Neural crest cell (in vitro differentiated cells): ENCODE measurements at places on chromosomes 13 and 19. TPM values are rescaled to one million over a fixed set of nuclear protein-coding genes. Genes with fewer than 3 reads are reported as not detected.
A peak's percentile ranks its signal among the peaks of the same experiment; 100 is the strongest.

Gene ZNF491
- total RNA-seq = 8.8 and 9.8 TPM in 2 replicates

Gene RNF225
- total RNA-seq = 1.5 and 1.6 TPM in 2 replicates

Gene TEX29
- total RNA-seq = 0.50 TPM in 1 of 2 replicates, not detected in the other

Gene STOML3
- total RNA-seq = not detected in 2 replicates

Gene TRIM28
- total RNA-seq = 964 and 1,000 TPM in 2 replicates

Gene KLK15
- not detected in 2 replicates for total RNA-seq

Gene RNF113B
- not detected in 2 replicates for total RNA-seq

Gene KASH5
- not detected in 2 replicates for total RNA-seq

Gene NUDT19
- 11.1 and 12.5 TPM in 2 replicates for total RNA-seq

Gene LMTK3
- 3.1 and 3.3 TPM in 2 replicates for total RNA-seq

Gene ZSWIM4
- 19.3 and 19.9 TPM in 2 replicates for total RNA-seq

Gene PRODH2
- total RNA-seq = not detected in 2 replicates

Gene FGF21
- not detected in 2 replicates for total RNA-seq

Gene TMEM238
- 0.40 and 0.71 TPM in 2 replicates for total RNA-seq

Gene CBY2
- not detected in 2 replicates for total RNA-seq

Gene ZNF573
- 16.1 and 16.7 TPM in 2 replicates for total RNA-seq

Gene LGALS7B
- not detected in 2 replicates for total RNA-seq

Gene CD79A
- 0.32 and 0.70 TPM in 2 replicates for total RNA-seq

Gene FFAR2
- not detected in 2 replicates for total RNA-seq

Gene CD209
- total RNA-seq = not detected in 2 replicates

Gene LGI4
- 15.9 and 16.1 TPM in 2 replicates for total RNA-seq

Gene LGALS14
- total RNA-seq = not detected in 2 replicates

- peaks cover 37% of the 10 kb centered on the region for H3K27me3 ChIP-seq
- no peak overlapping the region for H3K27ac ChIP-seq
- H3K4me3 ChIP-seq = peak overlapping the region; percentile 92
- H3K4me1 ChIP-seq = peaks cover 15% of the 10 kb centered on the region
These were observed 1.1 kb downstream of the INSR start for GRCh38 chr19:7292950-7293761.

DNA sequence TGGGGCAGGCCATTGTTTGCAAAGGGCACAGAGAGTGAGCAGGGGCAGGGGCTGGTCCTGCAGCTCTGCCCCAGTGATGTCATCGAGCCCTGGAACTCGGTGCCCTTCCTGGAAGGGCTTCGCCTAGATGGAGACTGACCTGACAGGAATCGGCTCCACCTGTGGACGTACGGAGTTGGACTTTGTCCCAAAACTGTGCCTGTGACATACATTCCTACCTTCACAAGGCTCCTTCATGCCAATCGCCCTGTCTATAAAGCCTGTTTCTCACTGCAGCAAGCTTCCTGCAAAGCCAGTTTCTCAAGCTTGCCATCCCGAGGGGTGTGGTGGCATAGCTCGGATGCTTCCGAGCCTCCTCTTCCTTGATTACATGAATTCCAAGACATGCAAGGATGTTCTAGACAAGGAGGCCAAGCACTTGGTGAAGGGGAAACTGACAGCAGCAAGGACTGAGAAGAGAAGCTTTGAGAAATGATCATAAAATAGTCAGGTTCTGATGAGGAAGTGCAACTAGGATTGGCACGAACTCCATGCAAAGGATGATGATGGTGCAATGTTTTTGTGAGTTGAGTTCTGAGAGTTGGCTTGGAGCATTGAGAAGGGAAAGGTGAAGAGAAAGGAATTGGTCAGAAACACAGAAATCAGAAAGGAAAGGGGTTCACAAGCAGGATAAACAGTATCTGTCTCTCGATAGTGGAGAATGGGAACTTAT is 73.6 kb upstream of the STK24 start:
- no peaks in the 10 kb centered on the region for H3K36me3 ChIP-seq
- H3K27ac ChIP-seq = no peak overlapping the region
- peaks cover 3% of the 10 kb centered on the region for H3K27me3 ChIP-seq
- H3K4me1 ChIP-seq = no peaks in the 10 kb centered on the region
- no peak for DNase-seq
- H3K4me3 ChIP-seq = no peak overlapping the region

- DNase-seq = no peak
- H3K27me3 ChIP-seq = no peaks in the 10 kb centered on the region
- no peak overlapping the region for H3K4me3 ChIP-seq
- no peaks in the 10 kb centered on the region for H3K36me3 ChIP-seq
These were observed 379.0 kb downstream of the EFNB2 start for GRCh38 chr13:106156468-106156867.

- no peaks in the 10 kb centered on the region for H3K4me1 ChIP-seq
- DNase-seq = no peak
- H3K27ac ChIP-seq = no peak overlapping the region
- no peak overlapping the region for H3K4me3 ChIP-seq
These were observed 16.3 kb downstream of the NEK5 start for GRCh38 chr13:52112591-52112990.

GRCh38 chr19:51097166-51097738 is 11.0 kb downstream of the CTU1 start:
- H3K36me3 ChIP-seq = no peaks in the 10 kb centered on the region
- H3K4me3 ChIP-seq = no peak overlapping the region
- H3K27me3 ChIP-seq = no peaks in the 10 kb centered on the region
- no peak overlapping the region for H3K27ac ChIP-seq
- H3K4me1 ChIP-seq = peaks cover 3% of the 10 kb centered on the region
- peak; percentile 60 for DNase-seq

GRCh38 chr19:5705552-5705951 is 14.4 kb downstream of the LONP1 start:
- H3K4me1 ChIP-seq = no peaks in the 10 kb centered on the region
- H3K4me3 ChIP-seq = no peak overlapping the region
- no peak overlapping the region for H3K27ac ChIP-seq
- H3K27me3 ChIP-seq = no peaks in the 10 kb centered on the region
- no peak for DNase-seq

GRCh38 chr13:49607761-49608160 is 20.5 kb upstream of the ARL11 start:
- peaks cover 11% of the 10 kb centered on the region for H3K4me1 ChIP-seq
- H3K4me3 ChIP-seq = no peak overlapping the region
- no peak for DNase-seq
- H3K27me3 ChIP-seq = no peaks in the 10 kb centered on the region
- no peak overlapping the region for H3K27ac ChIP-seq
- H3K36me3 ChIP-seq = no peaks in the 10 kb centered on the region

- H3K27ac ChIP-seq = no peak overlapping the region
- peak overlapping the region; percentile 69 for H3K4me3 ChIP-seq
- H3K4me1 ChIP-seq = peaks cover 49% of the 10 kb centered on the region
- no peaks in the 10 kb centered on the region for H3K36me3 ChIP-seq
These were observed 9.5 kb downstream of the IL17D start for GRCh38 chr13:20713014-20713376.

GRCh38 chr19:41420101-41420880 is 6.9 kb downstream of the B3GNT8 start:
- peak overlapping the region; percentile 13 for H3K27ac ChIP-seq
- no peaks in the 10 kb centered on the region for H3K4me1 ChIP-seq
- no peaks in the 10 kb centered on the region for H3K27me3 ChIP-seq
- H3K4me3 ChIP-seq = no peak overlapping the region

DNA sequence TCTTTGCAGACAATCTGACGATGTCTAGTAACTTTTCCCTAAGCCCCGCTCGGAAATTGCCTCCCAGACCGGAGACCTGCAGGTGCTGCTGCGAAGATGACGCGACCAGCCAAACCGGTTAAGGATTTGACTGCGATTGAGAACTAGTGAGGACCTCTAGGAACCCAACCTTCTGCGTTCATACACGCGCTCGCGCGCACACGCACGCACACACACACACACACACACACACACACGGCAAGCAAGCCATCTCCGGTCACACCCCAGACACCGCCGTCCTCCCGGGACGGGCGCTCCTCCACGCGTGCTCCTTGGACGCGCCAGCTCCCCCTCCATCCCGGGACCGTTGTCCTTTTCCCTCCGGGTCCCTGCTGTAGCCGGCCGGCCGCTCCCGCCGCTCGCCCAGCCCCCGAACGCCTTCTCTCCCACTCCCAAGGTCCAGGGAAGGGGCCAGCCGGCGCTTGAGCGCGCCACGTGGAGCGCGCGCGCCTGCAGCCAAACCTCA is 1.2 kb downstream of the TBC1D4 start:
- DNase-seq = peak; percentile 39
- H3K4me3 ChIP-seq = peak overlapping the region; percentile 87
- peaks cover 22% of the 10 kb centered on the region for H3K27me3 ChIP-seq

- DNase-seq = no peak
- H3K4me3 ChIP-seq = no peak overlapping the region
- H3K27ac ChIP-seq = no peak overlapping the region
- no peaks in the 10 kb centered on the region for H3K4me1 ChIP-seq
- H3K27me3 ChIP-seq = no peaks in the 10 kb centered on the region
These were observed 315.9 kb downstream of the DNAJC15 start for GRCh38 chr13:43339145-43339804.

- peak overlapping the region; percentile 89 for H3K4me3 ChIP-seq
- peak; percentile 49 for DNase-seq
- H3K4me1 ChIP-seq = peaks cover 14% of the 10 kb centered on the region
- peaks cover 45% of the 10 kb centered on the region for H3K27me3 ChIP-seq
These were observed 11.8 kb upstream of the ERFL start for GRCh38 chr19:41939861-41940730.

DNA sequence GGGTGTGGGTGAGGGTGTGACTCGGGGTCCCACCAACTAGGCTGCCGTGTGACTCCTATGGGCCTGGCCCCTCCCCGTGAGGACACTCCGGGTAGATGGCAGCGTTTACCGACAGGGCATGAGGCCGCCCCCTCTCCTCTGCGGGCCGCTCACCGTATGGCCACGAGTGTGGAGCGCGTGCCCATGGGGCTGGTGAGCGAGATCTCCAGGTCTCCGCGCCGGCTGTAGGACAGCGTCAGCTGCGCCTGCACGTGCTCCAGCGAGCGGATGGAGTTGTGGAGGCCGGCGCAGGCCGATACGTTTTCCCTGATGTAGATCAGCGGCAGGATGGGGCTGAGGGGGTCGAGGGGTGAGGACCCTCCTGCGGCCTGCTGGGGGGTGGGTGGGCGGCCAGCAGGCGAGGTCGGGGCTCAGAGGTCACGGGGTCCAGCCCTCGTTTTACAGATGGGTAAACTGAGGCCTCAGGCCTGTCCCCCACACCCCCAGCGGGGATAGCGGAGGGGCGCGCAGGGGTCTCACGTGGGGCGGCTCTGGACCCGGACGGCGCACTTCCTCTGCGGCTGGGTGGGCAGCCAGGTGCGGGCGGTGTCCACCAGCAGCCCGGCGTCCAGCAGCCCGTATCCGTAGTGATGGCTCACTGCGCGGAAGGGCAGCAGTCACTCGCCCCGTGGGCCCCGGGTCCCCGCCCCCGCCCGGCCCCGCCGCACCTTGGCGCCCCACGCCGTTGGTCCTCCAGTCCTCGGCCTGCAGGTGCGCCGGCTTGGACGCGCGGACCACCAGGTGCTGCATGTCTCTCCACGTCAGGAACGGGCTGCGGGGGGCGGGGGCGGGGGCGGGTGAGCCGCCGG is 4.3 kb upstream of the C19orf25 start:
- H3K4me1 ChIP-seq = peaks cover 6% of the 10 kb centered on the region
- no peak overlapping the region for H3K4me3 ChIP-seq
- H3K36me3 ChIP-seq = no peaks in the 10 kb centered on the region
- no peaks in the 10 kb centered on the region for H3K27me3 ChIP-seq
- H3K27ac ChIP-seq = no peak overlapping the region

- no peak for DNase-seq
- no peak overlapping the region for H3K4me3 ChIP-seq
- peaks cover 12% of the 10 kb centered on the region for H3K36me3 ChIP-seq
- H3K27me3 ChIP-seq = no peaks in the 10 kb centered on the region
- H3K4me1 ChIP-seq = peaks cover 4% of the 10 kb centered on the region
These were observed 25.2 kb downstream of the MARK4 start for GRCh38 chr19:45276284-45276687.

- H3K4me1 ChIP-seq = peaks cover 32% of the 10 kb centered on the region
- DNase-seq = no peak
- peaks cover 16% of the 10 kb centered on the region for H3K27me3 ChIP-seq
- H3K4me3 ChIP-seq = peak overlapping the region; percentile 96
These were observed 764 bp downstream of the UPF1 start for GRCh38 chr19:18832306-18833140.

GRCh38 chr13:92463134-92463533 is 763.5 kb upstream of the GPC6 start:
- no peaks in the 10 kb centered on the region for H3K4me1 ChIP-seq
- no peak overlapping the region for H3K27ac ChIP-seq
- H3K4me3 ChIP-seq = no peak overlapping the region
- H3K36me3 ChIP-seq = no peaks in the 10 kb centered on the region
- peaks cover 7% of the 10 kb centered on the region for H3K27me3 ChIP-seq
- no peak for DNase-seq

- peaks cover 4% of the 10 kb centered on the region for H3K36me3 ChIP-seq
- no peak overlapping the region for H3K27ac ChIP-seq
- no peak overlapping the region for H3K4me3 ChIP-seq
These were observed 1047.9 kb upstream of the SLC10A2 start for GRCh38 chr13:104114101-104114500.

- H3K27ac ChIP-seq = no peak overlapping the region
- no peaks in the 10 kb centered on the region for H3K36me3 ChIP-seq
- no peaks in the 10 kb centered on the region for H3K4me1 ChIP-seq
- no peaks in the 10 kb centered on the region for H3K27me3 ChIP-seq
These were observed 37.6 kb downstream of the KCTD12 start for GRCh38 chr13:76848596-76848995.
